T-helper 1 cell (primary cell): ENCODE measurements at places on chromosomes 1 and 21.

- DNase-seq = no peak
Measured at GRCh38 chr1:237032029-237032428, 10.0 kb upstream of the RYR2 start.

DNA sequence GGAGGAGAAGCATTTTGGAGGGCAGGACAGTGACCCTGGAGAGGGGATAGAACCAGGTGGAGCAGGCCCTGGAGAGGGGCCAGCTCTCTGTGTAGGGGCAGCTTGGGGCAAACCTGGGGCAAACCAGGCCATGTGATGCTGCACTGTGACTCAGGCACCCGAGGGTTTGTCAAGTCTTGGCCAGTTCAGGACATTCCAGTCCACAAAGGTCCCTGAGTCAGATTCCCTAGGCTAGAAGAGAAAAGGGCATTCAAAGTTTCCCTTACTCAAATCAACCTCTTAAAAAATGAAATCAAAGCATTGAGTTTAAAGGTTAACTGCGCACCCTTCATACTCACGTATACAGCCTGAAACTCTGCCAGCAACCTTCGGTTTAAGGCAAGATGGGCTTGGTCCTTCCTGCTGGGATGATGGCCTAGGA lies 25.2 kb upstream of the PLA2G2C start:
- no peak for DNase-seq

- no peak for DNase-seq
Measured at GRCh38 chr1:29033829-29034466, 89.8 kb downstream of the TMEM200B start.

GRCh38 chr1:205229399-205229871 lies 1.7 kb downstream of the TMCC2 start:
- DNase-seq = peak; percentile 22
